ENCODE measurements at places on chromosomes 11 and 22.
A peak's percentile ranks its signal among the peaks of the same experiment; 100 is the strongest.

DNA sequence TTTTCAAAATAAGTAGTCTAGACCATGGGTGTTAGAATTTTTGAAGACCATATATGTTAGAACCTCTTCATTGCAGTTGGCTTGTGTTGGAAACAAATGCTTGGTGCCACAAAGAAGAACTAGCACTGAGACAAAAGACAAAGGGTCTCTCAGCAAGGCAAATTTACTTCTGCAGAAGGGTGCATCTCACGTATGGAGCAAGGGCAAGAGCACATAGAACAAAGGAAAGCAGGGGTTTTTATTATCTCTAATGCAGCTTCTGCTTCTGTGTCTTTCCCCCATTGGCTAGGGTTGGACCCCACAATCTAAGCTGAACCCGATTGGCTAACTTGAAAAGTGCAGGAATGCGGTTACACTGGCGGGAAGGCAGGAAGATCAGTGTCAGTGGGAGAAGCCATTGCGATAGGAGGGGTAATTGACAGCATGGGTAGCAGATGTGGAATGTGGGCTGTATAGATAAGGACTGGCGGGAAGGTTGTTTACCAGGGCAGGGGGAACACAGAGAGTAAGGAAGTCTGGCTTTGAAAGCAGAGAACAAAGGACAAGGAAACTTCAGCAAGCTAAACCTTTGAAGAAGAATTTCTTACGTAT, 9.2 kb upstream of the RBMXL2 start:
- DNase-seq: no peak

- DNase-seq: no peak
These were observed 482.8 kb downstream of the TBC1D22A start for GRCh38 chr22:47245286-47245685.

DNA sequence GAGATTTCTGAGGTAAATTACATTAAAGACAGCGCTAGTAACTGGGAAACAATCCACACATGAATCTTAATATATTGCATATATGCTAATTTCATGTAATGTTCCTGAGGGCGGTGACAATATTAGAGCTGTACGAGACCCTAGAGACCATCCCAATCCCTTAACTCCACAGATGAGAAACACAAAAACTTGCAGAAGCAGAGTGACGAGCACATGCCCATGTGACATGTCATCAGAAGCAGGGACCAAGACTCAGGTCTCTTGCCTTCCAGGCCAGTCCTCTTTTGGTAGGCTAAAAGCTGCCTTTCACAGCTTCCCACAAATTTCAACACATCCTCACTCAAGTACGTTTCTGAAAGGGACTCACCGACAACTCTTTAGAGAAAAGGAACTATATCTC, 11.8 kb downstream of the MAPK1 start:
- no peak for DNase-seq

- peak; percentile 93 for DNase-seq
These were observed 63.6 kb upstream of the EP300 start for GRCh38 chr22:41028841-41029240.

DNA sequence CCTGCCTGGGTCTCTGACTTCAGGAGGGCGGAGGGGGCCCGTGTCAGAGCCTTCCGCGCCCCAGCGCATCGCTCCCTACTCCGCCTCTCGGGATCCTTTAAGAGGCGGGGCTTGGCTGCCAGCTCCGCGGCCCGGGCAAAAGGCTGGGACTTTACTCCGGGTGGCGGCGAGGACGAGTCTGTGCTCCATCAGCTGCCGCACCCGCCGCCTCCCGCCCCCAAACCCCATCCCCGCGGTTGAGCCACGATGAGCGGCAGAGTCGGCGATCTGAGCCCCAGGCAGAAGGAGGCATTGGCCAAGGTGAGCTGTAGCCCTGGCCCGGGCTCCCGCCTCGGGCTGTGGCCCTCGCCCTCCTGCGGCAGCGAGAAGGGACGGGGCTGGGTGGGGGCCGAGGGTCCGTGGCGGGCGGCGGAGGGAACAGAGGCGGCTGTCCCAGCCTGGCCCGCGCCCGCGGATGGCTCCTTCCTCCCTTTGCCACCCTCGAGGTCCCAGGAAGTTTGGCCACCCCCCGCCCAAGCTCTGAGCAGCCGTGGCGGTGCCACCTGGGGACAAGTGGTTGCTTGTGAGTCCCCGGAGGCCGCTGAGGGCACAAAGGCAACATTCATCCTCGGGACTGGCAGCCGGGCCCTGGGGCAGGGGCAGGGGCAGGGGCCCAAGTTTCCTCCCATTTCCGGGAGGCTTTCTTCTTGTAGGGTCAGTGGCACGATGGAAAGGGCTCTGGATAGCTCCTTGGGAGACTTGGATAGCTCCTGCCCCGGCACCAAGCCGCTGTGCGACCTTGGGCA, at the start of gene SEC14L2:
Gene SEC14L2, plus strand, starts transcription at position 148 of the 785 bp plus-strand sequence. Its CDS starts 99 bp downstream, at position 247.
- DNase-seq: no peak

GRCh38 chr11:63770763-63771162, 2.2 kb upstream of the ZFTA start:
- DNase-seq: no peak

DNA sequence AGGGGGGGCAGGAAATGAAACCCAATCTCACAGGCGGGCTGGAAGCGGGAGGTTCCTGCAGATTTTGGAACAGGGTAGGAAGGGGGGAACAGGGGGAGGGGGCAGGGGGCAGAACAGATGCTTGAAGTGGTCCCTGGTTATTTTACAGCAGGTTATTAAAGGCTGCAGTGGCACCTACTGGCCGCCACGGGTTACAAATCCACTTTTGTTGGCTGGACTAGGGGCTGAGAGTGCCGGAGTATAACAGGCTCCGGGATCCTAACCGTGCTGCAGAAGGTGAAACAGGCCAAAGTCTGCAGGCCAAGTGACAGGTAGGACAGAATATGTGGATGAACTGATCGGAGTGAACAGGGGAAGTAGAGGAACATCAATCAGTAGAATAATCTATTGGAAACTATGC, 2.5 kb downstream of the ROBO3 start:
- no peak for DNase-seq

DNA sequence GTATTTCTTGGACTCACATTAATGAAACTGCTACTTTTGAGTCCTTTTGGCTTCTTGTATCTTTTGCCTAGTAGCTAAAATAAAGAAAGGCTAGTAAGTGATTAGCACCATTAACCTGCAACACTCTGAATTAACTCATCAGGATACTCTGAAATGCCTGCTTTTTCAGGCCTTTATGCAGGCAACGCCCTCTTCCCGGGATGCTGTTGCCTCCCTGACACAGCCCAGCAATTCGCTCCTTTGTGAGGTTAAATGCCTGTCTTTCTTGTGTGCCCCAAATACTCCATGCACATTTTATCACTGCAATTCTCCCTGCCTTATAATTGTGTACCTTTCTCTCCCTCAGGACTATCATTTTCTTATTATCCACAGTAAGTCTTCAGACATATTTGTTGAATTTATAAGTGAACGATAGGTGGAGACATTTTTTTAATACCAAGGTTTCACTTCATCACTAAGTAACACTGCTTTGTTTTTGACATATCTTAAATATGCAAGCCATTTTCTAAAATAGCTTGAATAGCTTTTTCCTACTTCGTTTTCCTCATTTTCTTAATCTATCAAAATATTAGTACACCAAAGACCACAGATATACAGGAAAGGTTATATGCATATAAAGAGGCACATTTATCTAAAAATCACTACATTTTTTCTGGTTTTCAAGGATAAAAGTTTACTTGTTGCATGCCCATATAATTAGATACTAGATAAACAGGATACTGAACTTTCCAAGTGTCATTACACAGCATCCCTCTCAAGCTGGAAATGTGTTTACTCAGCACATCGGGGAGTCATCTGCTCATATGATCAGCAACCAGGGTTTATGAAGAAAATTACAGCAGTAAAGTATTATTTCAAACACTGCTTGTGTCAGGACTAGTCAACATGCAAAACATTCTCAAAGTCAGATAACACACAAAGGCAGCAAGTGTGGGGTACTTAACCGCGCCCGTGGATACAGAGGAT, 48.5 kb upstream of the DDI1 start:
- no peak for DNase-seq

DNA sequence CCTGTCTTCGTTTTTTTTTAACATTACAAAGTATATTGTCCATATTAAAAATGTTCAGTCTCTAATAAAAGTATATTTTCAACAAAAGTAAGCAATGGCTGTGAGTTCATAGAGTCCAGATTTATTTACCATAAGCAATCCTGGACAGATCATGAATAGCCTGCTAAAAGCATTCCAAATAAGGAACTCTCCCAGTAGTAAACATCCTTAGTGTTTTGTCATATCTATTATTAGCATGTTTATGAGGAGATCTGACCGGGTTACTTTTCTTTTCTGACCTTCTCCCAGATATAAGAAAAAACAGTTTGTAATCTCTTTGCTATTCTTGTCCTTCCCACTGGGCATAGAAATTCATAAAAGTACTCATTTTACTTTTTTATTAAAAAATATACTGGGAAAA, 403.9 kb upstream of the ANO3 start:
- no peak for DNase-seq

Data from HS-5 (cell line).